ENCODE measurements at places on chromosomes 16 and 17. TPM values are rescaled to one million over a fixed set of nuclear protein-coding genes. Genes with fewer than 3 reads are reported as not detected.

DNA sequence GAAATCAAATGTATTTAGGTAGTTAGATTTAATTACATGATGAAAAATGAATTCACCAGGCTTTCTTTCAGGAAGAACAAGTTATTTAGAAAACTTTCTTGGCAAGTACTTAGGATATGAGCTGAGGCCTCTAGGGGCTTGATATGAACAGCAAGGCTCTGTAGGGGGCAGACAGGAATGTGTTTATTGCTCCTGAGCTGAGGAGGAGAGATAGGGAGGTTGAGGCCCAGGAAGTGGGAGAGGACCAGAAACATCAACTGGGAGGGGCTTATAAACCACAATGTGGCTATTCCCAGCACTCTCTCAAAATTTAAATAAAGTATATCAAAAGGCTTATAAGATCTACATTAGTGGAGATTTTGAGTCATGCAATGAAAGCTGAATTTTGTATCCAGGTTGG is 154.0 kb upstream of the MAF start:
- ATAC-seq: no peak

DNA sequence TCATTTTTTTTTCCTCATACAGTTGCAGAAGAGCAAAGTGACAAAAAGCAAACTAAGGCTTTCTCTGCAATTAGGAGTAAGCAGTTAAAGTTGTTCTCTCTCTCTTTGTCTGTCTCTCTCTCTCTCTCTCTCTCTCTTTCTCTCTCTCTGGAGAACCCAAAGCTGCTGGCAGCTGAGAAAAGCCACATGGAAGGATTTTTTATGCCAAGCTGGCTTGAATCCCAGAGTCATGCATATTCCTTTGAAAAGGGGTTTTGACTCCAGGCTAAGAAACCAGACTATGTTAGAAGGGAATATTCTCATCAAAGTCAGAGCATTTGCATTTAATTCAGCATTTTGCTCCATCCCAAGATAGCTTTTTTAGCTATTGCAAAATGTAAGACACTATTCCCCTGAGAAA is 1114.2 kb upstream of the GOT2 start:
- no peak for ATAC-seq

GPR139 gene
- 1.2 TPM for total RNA-seq

- ATAC-seq: peak; percentile 50
Observed at GRCh38 chr17:43393944-43394482, 4.8 kb upstream of the ARL4D start.

PRSS8 gene
- total RNA-seq: 1.2 TPM

DNA sequence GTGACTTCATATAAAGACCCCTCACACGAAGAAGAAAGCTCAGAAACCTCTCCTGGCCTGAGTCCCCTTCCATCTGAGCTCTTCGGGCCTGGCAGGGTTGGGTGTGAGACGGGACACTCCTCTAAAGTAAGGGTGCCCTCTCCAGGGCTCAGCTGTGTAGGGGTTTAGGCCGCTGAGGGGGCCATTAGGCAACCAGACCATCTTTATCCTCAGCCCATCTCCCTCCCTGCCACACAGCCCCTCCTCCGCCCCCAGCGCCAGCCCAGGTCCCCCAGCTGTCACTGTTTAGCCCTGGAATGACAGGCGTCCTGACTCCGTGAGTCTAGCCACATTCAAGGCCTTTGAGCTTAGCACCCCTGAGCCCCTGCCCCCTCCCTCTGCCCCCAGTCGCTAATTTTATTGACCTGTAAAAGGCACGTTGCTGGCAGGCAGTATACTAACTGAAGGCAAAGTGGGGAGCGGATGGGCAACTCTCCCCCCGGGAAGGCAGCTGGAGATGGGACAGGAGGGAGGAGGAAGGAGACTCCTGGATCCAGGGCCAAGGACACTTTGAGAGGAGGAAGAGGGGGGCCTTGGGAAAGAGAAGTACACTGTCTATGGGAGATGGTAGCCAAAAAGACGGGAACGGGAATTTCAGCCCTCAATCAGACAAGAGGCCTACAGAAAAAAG is 592 bp upstream of the ZNF385C start:
- ATAC-seq: peak; percentile 56
